ENCODE measurements at places on chromosomes 12 and 14.

DNA sequence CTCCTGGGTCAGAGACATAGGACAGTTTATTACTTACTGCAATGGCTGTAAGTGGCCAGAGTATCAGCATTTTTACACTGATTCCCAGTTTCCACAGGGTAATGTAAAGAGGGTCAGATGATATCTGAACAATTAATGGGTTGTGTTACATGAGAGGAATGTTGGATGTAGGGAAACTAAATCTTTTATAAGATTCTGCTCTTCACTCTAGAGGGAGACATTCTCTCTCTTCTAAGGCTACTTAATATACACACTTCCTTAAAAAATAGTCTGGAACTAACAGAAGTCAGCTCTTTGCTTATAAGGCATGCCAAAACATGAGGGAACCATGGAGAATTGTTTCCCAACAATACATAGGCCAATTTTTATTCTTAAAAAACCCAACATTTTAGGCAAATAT is 389.8 kb downstream of the ETNK1 start:
- no peak for DNase-seq

DNA sequence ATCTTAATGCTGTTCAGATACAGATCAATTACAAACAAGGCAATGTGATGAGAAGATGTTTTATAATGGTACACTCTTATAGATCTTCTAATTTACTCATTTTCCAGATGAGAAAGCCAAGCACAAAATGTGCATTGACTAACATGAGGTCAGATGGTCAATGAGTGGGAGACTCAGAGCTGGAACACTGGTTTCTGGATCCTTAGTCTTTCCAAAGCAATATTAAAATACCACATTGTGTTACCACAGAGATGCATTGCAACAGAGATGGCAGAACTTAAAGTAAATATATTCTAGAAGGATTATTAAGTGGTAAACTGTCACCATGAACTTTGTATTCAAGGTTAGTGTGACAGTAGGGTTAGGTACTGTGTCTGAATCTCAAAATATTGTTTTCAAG is 113.6 kb downstream of the SLC15A5 start:
- DNase-seq, result no peak

GRCh38 chr14:67428501-67429031 is 16.6 kb upstream of the PLEK2 start:
- no peak for DNase-seq

DNA sequence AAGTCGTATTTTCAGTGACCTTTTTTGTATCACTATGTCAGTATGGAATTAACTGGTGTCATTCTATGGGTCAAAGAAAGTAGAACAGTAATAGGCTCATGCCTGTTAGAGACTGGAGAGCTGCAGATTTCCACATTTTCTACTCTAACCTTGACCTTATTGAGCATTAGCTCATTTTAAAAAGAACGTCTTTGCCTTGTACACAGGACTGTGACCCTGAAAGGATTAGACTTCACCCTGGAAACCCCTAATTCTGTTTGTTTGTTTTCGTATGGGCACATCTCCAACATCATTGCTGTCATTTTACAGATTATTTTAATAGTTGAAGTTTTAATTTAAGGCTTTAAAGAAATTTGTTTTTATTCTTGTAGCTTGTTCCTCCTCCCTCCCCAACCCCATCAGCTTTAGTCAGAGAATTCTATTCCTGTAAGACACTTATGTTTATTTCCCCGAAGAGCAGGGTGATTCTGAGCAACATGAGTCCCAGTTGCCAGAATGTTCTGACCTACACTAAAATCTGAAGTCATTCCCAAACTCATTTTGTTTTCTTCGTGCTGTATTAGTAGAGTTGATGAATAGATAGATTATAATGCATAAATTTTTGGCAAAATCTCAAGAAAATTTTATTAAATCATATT is 451.3 kb downstream of the FOXG1 start:
- DNase-seq, result no peak

DNA sequence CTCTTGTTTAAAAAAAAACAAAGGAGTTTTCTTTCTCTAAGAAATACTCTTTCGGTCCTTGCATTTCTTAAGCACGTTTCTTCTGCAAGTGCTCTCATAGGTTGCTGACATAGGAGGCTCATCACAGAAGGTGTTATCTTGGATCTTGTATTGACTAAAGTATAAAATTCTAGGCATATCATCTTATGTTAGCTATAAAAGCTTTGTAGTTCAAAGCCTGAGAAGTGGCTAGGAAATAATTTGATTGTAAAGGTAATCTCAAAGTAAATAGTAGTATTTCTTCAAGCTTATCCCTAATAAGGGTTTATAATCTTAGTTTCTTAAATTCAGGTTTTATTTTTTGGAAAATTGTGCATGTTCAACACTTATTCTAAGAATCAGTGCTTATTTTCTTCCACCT is 778.9 kb downstream of the TMTC2 start:
- DNase-seq, result no peak

- DNase-seq, result no peak
These were observed 369.3 kb upstream of the DCN start for GRCh38 chr12:91551927-91552326.

GRCh38 chr14:20164462-20164861 is 25.8 kb downstream of the OR4N5 start:
- no peak for DNase-seq

- no peak for DNase-seq
These were observed 76.0 kb downstream of the SYNE2 start for GRCh38 chr14:63928744-63929174.

DNA sequence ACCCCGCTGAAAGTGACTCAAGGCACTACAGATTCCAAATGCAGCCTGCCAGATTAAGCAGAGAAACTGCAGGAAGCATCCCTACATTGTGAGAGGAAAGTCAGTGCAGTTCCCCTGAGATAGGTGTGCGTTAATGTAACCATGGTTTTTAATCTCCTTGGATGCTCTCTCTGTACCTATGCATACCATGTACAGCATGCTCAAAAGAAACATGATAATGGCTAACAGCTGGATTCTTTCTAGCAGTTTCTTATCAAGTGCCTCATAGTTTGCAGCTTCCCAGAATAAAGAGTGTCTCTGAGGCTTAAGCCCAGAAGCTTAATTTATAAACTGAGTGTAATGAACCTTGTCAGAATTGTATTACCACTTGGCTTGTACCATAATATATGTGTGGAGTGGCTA is 17.1 kb upstream of the MDM1 start:
- DNase-seq, result no peak

- DNase-seq, result no peak
These were observed 169.3 kb downstream of the PCNX1 start for GRCh38 chr14:71076462-71077092.
